T-helper 9 cell (primary cell): ENCODE measurements at places on chromosomes 1 and 21.
A peak's percentile ranks its signal among the peaks of the same experiment; 100 is the strongest.

DNA sequence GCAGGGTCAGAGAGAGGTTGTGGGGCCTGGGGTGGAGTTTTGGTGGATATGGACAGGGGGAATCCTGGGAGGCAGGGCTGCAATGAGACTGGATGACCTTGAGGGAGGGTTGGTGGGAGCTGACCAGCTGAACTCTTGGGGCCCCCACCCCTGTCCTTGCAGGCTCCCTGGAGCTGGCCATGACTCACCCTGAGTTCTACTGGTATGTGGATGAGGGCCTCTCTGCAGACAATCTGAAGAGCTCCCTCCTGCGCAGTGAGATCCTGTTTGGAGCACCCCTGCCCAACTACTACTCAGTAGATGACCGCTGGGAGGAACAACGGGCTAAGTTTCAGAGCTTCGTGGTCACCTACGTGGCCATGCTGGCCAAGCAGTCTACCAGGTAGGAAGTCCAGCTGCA, 23.6 kb downstream of the DISP3 start:
- no peak for DNase-seq

- DNase-seq: no peak
Measured at GRCh38 chr21:46226920-46227599, 1.5 kb downstream of the LSS start.

DNA sequence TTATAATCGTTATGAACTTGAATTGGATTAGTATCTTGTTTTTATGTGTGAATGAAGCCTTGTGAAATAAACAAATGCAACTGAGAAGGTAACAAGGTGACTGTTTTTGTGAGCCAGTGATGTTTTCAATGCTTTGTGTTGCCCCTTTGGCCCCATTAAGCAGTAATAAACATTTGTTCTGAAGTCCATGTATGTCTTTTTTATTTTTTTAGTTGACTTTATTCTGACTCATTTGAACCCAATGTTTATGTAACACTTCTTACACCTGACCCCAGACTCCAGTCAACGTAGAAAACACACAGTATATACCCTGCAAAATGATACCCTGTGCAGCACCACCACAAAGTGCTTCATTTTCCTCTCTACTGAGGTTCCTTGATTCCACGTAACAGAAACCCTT, 4.6 kb upstream of the CACYBP start:
- no peak for DNase-seq

DNA sequence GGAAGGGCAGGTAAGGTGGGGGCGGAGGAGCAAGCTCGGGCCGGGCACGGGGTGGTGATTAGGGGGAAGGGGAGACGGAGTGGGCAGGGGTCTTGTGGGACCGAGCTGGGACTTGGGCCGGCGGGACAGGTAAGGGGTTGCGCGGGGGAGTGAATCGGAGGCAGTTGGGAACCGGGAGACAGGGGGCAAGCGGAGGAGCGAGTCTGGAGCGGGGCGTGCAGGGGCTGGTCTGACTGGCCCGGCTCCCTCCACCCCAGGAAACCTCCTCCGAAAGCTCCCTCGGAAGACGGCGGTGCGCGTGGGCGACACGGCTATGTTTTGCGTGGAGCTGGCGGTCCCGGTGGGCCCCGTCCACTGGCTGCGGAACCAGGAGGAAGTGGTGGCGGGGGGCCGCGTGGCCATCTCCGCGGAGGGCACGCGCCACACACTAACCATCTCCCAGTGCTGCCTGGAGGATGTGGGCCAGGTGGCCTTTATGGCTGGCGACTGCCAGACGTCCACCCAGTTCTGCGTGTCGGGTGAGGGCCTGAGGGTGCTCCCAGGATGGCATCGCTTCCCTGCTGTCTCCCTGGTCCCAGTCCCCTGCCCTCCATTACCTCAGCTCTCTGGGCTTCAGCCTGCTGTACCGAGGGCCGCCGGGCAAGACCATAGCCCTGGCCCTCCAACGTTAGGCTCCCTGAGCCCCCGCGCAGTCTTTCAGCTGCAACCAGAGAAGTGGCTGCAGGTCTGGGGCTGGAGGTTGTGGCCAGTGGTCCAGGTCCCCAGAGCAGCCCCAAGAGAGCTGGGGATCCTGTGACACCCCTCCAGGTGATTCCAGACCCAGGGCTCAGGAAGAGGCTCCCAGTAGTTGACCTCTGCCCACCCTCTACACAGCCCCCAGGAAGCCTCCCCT, 6.3 kb downstream of the OBSCN start:
- no peak for DNase-seq

DNA sequence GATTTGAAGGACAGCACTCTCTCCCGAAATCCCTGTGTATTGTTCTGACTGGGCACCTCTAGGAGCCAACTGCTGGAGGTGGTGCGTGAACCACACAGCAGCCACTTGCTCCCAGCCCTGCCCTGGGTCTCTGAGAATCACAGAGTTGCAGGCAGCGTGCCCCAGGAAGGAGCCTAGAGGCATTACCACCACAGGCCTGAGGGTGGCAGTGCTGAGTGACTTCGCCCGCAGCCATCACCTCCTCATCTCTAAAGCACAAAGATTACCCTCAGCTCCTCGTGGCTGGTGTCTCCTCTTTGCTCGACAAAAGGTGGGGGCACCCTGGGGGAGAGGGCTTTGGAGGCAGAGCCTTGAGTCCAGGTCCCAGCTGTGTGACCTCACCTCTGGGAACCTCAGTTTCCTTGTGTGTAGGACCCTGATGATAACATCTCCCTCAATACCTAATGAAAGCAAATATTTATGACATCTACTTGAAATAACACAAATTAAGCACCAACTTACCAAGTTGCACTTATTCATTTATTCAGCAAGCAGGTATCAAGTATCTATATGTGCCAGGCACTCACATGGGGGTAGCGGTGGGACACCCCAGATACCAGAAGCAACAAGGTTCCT, 86.3 kb downstream of the VWA5B1 start:
- DNase-seq: peak; percentile 49

- no peak for DNase-seq
Measured at GRCh38 chr21:45178070-45178608, 103.8 kb downstream of the ADARB1 start.

DNA sequence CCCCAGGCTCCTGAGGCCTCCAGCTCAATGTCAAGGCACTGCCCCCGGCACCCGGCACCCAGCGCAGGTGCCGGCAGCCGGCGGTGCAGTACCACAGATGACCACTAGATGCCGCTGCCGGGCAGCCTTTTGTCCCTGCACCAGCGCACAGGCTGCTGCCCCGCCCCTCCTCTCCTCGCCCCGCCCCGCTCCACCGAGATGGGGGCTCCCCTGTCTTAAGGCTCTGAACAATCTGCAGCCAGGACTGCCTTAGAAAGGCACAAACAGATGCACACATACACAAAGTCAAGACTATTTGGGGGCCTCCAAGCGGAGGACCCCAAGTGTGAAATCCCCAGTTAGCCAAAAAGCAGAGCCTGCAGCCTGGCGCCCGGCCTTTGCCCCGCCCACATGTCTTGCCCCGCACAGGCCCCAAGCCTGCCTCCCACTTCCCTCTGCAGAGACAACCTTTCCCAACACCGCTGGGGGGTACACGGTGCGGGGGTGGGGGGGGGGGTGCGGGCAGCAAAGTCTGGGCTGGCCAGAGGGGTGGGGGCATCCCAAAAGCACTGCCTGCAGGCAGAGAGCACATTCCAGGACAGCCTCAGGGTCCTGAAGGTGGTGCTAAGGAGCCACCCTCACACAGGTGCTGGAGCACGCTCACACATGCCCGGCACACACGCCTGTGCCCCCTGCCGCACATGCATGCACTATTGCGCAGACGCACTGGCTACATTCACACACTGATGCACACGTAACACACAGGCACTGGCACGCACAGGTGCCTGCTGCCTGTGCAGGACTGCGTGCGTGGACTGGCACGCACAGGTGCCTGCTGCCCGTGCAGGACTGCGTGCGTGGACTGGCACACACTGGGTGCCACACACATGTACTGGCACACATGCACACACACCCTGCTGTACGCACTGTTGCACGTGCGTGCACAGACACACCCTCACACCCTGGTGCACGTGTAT, 37.1 kb downstream of the ARHGEF16 start:
- DNase-seq: peak; percentile 87

- DNase-seq: no peak
Measured at GRCh38 chr1:67791686-67792085, 41.6 kb downstream of the GNG12 start.

DNA sequence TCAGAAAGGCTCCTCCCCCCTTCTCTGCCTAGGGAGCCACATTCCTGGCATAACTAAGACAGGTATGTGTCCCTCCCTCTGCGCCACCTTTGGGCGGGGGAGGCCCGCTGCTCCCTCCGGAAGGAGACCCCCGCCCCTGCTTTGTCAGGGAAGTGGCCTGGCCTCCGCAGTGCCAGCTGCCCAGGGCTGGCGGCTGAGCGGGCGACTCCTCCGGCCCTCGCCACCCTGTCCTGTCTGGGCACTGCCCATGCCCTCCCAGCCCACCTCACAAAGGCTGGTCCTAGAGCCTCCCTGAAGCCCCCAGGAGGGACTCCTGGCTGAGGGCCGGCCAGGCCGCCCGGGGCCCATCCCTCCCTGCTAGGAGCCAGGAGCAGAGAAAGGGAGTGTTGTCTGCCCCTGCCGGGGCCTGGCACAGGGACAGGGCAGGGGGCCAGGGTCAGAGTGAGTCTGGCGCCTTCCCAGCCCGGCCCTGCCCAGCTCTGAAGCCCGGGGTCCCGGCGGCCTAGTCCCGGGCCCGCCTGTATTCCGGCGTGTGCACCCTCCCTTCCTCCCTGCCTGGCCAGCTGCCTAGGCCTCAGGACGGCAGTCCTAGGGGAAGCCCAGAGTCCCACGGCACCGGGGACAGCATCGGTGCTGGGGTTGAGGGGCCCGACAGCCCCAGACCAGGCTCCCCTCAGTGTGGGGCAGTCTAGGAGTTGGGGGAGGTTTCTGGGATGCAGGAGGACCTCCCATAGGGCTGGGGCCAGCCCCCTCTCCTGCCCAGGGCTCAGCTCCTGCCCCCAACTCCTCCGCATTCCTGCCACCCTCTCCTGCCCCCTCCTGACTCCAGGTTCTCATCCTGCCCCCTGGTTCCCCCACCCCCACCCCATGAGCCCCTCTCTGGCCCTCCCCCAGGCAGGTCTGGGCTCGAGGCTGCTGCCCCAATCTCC, 5.1 kb downstream of the AGRN start:
- DNase-seq: no peak

GRCh38 chr1:200039849-200040474, 12.5 kb downstream of the NR5A2 start:
- DNase-seq: no peak

DNA sequence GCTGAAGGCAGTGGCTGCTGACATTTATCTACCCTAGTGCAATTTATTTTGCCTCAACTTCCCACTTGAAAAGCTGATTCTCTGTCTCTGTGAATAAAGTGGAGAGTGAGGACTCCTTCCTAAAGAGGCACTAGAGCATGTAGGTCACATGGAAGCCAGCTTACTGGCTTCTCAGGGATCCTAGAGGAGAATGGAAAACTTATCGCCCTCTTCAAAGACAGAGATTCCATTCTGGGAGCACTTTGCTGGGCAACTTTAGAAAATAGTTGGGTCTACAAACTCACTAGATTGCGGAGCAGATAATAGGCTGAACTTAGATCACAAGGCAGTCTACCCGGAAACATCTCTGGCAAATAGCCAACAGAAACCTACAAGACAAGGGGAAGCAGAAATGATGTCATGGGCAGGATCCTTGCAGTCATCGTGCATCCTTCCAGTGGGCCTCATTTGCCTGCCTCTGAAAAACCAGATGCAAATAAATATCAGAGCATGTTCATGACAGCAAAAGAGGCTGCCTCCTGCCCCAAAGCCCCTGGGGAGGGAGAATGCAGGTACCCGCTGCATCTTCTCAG, 104.8 kb upstream of the BARHL2 start:
- DNase-seq: no peak

DNA sequence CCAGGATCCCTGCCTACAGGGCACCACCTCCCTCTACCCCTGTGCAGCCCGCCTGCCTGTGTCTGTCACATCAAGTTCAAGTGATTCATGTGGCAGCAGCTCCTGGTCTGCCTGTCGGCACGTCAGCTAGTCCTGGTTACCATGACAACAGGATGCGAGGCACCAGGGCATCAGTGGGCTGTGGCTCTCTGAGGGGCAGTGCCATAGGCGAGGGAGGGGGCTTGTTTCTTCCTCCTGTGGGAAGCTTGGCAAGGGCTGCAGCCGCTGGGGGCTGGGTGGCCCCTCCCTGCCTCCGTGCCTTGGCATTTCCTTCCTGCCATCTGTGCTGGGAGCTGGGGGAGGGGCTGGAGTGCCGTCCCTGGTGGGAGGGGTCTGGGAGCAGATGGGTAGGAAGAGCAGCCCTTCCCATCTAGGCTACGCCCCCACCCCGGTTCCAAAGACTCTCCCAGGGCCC, 43.1 kb downstream of the FOXO6 start:
- no peak for DNase-seq

DNA sequence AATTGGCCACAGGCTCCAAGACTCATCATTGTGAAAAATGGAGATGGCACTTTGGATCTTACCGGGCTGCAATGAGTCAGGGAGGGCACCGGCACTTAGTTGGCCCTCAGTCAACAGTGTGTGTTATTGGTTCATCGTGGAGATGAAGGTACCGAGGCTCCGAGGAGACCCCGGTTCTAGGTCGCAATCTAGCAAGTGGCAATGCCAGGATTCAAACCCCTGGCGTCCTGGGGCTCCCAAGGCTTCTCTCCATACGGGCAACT, 49.0 kb upstream of the ACOT11 start:
- no peak for DNase-seq

GRCh38 chr1:109804660-109805059, 40.9 kb upstream of the EPS8L3 start:
- no peak for DNase-seq

DNA sequence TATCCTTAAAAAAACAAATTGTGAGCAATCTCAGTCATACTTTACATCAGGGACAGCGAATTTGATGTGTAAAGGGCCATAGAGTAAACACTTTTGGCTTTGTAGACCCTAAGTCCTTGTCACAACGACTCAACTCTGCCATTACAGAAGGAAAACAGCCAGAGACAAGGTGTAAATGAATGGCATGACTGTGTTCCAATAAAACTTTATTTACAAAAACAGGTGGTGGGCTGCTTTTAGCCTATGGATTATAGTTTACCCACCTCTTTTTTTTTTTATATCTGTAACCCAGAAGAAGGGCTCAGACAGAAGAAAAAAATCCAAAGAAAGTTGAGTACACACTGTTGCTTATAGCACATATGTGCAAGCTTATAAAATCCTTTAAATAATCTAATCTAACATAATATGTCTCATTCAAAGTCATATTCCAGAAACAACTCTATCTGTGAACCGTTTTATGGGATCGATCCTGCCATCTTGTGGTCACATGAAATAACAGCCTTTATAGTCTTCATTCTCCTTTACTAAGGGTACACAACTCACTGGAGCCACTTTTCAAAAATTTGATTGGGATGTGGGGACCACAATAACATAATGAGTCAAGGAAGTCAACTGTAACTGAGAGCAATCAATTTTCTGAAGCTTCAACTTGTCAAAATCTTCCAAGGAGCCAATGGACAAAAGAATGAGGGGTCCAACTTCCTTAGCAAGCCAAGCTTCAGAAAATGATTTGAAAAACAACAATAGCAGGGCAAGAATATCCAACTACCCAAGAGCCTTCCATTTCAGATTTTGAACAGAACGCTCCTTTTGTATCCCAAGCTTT, 142.2 kb upstream of the KRTAP19-8 start:
- DNase-seq: no peak

- DNase-seq: no peak
Measured at GRCh38 chr1:8629241-8630091, 188.0 kb downstream of the RERE start.
